ENCODE measurements at places on chromosomes 3 and 15.

GRCh38 chr3:62712746-62713145 is 162.5 kb downstream of the CADPS start:
- no peak for DNase-seq

GRCh38 chr15:39025321-39025720 is 460.7 kb upstream of the RASGRP1 start:
- DNase-seq, result no peak

- no peak for DNase-seq
Observed at GRCh38 chr3:184737063-184737462, 25.2 kb upstream of the MAGEF1 start.

DNA sequence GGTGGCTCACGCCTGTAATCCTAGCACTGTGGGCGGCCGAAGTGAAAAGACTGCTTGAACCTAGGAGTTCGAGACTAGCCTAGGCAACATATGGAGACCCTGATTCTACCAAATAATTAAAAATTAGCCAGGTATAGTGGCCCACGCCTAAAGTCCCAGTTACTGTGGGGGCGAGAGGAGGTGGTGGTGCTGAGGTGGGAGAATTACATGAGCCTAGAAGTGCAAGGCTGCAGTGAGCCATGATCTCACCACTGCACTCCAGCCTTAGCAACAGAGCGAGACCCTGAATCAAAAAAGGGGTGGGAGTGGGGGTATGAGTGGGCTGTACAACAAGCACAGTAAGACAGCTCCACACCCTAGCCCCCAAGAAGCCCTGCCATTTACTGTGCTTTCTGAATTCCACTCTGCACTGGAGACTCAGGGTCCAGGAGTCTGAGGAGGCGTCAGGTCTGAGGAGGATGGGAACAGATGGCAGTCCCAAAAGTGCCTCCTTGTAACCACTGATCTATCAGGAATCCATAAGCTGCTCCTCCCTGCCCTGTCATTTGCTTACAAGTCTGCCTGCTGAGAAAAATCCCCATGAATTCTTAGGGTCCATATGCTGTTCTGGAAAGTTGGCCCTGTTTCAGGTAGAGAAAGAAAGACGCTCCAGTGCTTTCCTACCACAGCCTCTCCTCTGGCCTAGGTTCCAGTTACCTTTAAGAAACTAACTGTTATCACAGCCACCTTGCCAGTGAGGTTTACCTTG is 171.1 kb downstream of the MAGI1 start:
- DNase-seq, result no peak

- no peak for DNase-seq
Observed at GRCh38 chr3:29083081-29083480, 197.8 kb upstream of the RBMS3 start.

- DNase-seq, result peak; percentile 63
Observed at GRCh38 chr3:113151461-113152031, 59.8 kb upstream of the BOC start.
